ENCODE measurements at places on chromosomes 12 and 14. TPM values are rescaled to one million over a fixed set of nuclear protein-coding genes. Genes with fewer than 3 reads are reported as not detected.

PLA2G1B gene
- not detected for total RNA-seq

BBS10 gene
- total RNA-seq: 9.3 TPM

TRHDE gene
- 7.9 TPM for total RNA-seq

ADIPOR2 gene
- 29.9 TPM for total RNA-seq

PTPRO gene
- 3.0 TPM for total RNA-seq

SRGAP1 gene
- total RNA-seq: 0.91 TPM

NELL2 gene
- 19.9 TPM for total RNA-seq

ADCY4 gene
- total RNA-seq: not detected

RARG gene
- total RNA-seq: 6.2 TPM

NRXN3 gene
- 0.11 TPM for total RNA-seq

DBX2 gene
- total RNA-seq: not detected

OLR1 gene
- 0.06 TPM for total RNA-seq

KRT75 gene
- total RNA-seq: 1.1 TPM

CCDC175 gene
- 0.12 TPM for total RNA-seq

DNA sequence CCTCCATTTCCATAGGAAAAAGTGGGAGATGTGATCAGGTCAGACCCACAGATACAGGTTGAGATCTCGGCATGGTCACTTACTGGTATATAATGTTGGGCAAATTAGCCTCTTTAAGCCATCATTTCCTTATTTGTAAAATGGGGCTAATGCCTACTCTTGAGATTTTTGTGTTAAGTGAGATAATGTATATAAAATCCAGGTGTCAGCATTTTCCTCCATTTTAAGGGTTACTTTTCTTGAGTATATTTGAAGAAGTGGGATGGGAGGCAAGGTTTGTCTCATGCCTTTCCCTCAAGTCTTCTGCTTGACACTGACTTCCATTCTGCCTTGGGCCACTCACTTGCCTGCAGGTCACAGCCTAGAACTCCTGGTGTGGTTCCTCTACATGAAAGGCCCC is 10.1 kb upstream of the POU6F1 start:
- DNase-seq: no peak

DNA sequence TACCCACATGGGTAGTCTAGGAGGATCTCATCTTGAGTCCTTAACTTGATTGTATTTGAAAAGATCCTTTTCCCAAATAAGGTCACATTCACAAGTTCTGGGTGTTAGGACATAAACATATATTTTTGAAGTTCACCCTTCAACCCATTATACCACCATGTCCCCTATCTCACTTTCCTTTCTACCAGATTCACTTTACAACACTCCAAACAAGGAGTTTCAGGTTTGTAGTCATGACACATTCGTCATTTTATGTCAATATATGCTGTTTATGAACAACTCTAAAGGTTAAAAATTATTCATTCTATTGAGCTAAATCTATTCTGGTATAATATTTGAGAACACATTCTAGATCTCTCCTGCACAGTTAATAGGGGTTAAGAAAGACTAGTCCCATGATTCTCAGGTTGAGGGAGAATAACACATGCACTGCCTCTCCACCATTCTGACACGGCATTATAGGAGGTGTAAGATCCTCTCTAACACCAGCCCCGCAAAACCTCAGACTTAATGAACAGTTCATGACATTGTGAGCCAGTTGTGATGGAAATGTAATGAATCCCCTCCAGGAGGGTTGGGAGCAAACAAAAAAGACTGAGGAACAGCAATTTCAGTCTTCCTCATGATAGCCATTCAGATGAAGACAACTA is 72.0 kb upstream of the PSMA6 start:
- no peak for DNase-seq

DNA sequence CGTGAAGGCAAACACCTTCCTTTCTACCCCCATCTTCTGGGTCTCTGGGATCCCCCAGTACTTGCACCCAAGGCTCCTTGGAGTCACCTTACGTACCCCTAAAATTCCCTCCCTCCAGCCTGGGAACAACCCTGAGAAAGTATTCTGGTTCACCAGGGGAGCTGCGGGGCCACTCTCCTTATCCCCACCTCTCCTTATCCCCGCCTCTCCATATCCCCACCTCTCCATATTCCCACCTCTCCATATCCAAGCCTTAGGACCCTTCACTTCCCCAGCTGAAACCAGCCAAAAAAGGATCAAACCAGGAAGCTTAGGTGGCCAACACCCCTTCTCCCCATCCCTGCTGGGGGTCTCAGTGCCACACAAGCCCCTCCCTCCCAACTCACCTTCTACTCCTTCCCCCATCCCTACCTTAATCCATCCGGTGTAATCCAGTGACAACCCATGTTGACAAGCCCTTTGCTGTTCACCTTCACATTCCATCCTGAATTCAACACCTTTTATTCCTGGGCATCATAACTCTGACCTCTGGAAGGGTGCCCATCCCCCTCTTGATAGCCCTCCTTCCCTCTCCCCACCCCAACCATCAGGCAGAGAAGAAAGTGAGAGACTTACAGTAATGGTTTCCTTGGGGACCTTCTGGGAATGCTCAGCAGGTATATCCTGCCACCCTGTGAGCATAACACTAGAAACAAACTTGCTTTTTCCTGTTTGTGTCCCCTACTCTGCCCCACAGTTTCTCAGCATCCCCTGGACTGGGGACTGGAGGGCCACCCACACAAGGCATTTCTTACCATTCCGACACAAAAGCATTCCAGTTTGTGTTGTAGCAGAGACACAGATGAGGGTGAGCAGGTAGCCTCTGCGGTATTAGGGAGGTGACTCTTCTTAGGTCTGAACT is 1.6 kb upstream of the MSI1 start:
- DNase-seq: no peak

GRCh38 chr14:80926397-80927082 is 15.0 kb downstream of the CEP128 start:
- DNase-seq: no peak

DNA sequence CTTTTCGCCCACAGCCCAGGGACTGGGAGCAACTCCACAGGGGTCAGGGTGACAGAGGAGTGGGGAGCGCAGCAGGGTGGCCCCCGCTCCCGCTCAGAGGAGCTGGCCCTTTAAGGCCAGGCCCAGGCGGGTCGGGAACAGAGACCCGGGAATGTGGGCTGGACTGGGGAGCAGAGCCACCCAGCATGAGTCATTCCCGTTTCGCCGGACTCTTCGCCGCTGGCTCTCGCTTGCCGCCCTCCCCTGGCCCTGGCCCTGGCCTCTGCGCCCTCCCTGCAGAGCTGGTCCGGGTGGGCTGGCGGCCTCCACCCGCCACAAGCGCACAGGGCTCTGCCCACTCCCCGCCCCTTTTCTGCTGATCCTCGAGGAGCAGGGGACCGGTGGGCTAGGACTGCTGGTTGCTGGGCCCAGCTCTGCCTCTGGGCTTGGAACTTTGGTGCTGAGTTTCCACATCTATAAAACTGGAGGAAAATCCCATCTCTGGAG is 92.8 kb downstream of the NINJ2 start:
- peak; percentile 90 for DNase-seq

- DNase-seq: no peak
Measured at GRCh38 chr14:47833011-47833410, 157.6 kb upstream of the MDGA2 start.

- no peak for DNase-seq
Measured at GRCh38 chr14:103189481-103190470, 66.5 kb downstream of the TNFAIP2 start.

DNA sequence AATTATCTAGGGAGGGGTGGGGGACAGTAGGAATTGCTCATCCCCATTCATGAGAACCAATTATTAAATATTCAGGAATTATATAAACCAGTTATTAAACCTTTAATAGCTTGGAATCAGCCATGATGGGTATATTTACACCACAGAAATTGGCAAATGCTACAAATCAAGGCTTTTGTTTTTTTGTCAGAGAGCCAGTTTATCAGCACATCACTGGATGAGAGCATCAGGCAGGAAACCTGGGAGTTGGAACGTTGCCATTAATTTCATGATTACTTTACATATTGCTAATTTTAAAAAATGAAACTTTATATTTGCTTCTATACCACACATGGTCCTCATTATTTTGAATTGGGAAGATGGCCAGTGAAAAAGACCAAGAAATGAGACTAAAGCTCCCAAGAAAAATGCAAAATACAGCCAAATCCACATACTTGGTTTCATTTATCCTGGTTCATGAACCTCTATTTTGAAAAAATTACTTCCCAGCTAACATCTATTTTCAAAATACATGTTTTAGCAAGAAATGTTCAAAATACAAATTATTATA is 48.4 kb downstream of the ATL1 start:
- no peak for DNase-seq

GRCh38 chr12:71041476-71041875 is 116.3 kb downstream of the TSPAN8 start:
- no peak for DNase-seq

GRCh38 chr12:78531831-78532458 is 332.6 kb upstream of the SYT1 start:
- no peak for DNase-seq

- no peak for DNase-seq
Measured at GRCh38 chr12:123091230-123092150, 59.4 kb downstream of the PITPNM2 start.

GRCh38 chr12:115571027-115571426 is 706.5 kb downstream of the MED13L start:
- DNase-seq: no peak

DNA sequence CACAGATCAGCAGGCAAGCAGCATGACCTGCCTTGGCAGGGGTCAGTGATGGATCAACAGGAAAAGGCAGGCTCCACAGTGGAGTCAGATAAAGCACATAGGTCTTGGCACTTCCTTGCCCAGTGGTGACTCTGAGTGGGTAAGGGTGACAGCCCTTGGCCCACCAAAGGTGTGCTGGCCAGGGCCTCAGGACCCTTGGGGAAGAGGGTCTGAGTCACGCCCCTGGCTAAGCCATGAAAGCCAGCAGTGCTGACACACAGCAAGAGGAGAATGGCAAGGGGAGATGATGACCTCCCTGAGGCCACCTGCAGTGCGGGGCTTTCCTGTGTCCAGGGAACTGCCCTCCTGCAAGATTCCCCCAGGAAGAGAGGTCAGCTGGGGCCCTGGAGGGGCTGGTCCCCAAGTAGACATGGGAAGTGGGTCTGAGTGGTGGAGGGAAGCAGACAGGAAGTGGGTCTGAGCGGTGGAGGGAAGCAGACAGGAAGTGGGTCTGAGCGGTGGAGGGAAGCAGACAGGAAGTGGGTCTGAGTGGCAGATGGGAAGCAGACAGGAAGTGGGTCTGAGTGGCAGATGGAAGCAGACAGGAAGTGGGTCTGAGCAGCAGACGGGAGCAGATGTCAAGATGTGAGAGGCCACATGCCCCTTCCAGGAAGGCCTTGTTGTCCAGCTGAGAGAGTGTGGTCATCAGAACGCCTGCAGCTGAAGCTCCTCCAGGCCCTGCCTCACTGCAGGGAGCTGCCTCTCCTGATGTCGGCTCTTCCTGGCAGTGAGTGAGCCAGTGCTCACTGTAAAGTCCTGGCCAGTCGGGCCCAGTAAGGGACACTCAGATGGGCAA is 34.8 kb downstream of the DIO3 start:
- DNase-seq: no peak

GRCh38 chr12:125131958-125132357 is 66.7 kb downstream of the AACS start:
- DNase-seq: no peak

DNA sequence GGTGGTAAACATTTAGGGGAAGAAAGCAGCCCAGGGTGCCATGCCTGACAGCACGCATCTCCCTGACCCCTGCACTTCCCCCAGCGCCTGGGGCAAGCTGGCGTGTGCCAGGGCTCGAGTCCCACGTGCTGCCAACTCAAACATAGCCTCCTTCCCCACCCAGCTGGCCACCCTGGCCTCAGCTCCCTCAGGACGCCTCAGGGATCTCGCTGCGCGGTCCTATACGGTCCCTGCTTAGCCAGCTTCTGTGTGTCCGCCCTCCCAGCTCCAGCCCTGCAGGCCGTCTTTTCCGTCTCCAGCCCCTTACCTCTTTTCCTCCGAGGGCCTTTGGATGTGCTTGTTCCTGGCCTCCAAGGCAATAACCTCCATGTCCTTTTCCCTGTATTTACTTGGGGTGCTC is 71.0 kb downstream of the TESC start:
- no peak for DNase-seq

DNA sequence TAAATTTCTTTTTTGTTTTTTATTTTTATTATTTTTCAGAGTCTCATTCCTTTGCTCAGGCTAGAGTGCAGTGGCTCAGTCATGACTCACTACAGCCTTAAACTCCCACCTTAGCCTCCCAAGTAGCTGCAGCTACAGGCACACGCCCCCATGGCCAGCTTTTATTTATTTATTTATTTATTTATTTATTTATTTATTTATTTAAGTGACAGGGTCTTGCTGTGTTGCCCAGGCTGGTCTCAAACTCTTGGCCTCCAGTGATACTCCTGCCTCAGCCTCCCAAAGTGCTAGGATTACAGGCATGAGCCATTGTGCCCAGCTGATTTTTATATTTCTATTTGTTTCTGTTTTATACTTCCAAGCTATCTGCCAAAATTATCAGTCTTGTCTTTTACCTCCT is 89.2 kb upstream of the EVL start:
- DNase-seq: no peak

DNA sequence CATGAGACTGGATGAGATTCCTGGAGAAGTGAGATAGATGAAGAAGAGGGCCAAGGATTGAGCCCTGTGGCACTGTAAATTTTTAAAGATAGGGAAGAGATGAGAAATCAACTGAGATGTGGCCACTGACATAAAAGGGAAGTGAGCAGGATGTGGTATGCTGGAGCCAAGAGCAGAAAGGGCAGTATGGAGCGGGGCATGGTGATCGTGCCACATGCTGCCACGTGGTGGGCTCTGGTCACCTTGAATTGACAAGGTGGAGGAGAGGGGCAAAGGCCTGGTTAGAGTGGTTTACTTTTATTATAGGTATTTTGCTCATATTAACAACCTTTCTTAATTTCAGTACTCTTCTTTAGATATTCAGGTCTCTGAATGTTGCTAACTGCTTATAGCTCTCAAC is 257.9 kb downstream of the NEDD1 start:
- DNase-seq: no peak

DNA sequence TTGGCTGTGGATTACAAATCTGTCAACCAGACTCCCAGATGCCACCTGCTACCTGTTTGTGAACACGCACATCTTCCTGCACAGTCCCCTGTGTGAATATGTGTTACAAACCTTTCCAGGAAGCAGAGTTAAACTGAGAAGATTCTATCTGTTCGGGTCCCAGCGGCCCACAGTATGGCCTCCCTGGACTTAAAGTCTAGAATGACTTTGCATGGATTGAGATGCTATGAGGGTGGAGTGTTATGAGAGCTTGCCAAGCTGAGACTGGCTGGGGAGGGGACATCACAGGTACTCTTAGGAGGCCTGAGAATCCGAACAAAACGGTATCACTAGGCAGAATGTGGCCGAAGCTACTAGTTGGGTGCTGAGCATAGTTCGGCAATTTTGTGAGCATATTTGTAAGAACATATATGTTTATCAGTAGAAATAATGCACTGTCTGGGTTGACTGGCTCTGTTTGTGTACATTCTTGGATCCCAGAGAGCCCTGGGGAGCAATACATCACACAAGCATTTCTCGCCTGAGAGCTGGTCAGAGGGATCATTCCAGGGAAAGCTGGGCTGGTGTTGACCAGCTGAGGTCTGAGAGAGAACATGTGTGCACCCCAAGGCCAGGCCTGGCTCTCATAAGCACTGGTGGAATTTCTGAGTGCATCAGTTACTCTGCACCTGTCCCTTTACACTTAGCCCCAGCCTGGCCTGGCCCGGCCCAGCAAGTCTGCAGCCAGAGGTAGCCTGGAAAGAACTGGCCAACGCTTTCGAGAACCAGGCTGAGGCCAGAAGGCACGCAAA is 29.8 kb upstream of the LTBP2 start:
- DNase-seq: no peak
